Activated CD4-positive, alpha-beta T cell treated with anti-CD3 and anti-CD28 coated beads for 36 hours (primary cell): ENCODE measurements at places on chromosomes 7 and 10.

DNA sequence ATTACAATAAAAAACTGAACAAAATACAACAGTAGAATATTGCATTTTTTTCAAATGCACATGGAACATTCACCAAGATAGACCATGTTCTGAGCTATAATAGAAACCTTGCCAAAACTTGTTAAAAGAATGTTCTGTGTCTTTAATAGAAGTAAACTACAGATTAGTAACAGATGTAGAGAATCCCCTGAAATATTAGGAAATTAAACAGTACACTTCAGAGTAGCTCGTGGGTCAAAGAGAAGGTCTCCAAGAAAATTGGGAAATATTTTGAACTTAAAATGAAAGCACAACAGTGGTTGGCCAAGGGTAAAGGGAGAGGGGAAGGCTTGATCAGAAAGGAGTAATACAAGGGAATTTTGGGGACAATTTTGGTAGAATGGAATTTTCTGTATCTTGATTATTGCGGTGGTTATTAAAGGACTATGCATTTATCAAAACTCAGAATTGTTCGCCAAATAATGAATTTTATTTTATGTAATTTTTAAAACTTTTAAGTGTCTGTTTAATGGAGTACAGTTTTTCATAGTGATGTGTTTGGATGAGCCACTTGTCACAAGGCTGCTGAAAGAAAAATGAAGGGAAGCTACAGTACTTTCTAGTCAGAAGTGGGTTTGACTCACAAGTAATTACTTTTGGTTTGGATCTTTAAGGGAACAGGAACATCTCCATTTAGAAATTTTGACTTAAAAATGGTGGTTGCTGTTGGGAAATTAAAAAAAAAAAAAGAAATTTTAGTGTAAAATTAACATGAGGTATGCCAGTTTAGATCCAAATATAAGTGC is 10.2 kb downstream of the PLEKHA8 start:
- DNase-seq, result no peak

GRCh38 chr7:133230591-133231194 is 22.2 kb upstream of the EXOC4 start:
- peak; percentile 69 for DNase-seq

- no peak for DNase-seq
Measured at GRCh38 chr10:47247148-47248059, 52.6 kb upstream of the GDF10 start.

GRCh38 chr7:2934211-2934731 is 90.2 kb upstream of the GNA12 start:
- peak; percentile 82 for DNase-seq

GRCh38 chr7:128115336-128115820 is 84.1 kb upstream of the LRRC4 start:
- no peak for DNase-seq

DNA sequence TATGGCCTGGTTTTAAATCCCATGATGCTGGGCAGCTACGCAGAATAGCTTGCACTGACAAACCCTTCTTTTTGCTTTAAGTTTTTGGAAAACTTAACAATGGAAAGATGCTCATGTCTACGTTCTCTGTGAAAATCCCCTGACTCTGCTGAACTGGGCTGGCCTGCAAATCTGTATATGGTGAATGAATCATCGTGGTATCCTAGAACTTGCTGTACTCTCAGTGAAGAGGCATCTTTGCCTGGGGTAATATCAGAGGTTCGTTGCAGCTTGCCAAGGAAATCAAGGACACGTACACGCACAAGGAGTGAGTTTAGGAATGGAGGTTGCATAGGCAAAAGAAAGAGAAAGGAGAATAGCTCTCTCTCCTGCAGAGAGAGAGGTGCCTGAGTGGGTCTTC is 382.0 kb upstream of the ADARB2 start:
- no peak for DNase-seq

- DNase-seq, result no peak
Measured at GRCh38 chr7:132272763-132273371, 303.4 kb downstream of the PLXNA4 start.
